Activated T-cell treated with anti-CD3 and anti-CD28 coated beads, Interleukin-2, amount 50 U/mL, for 72 hours (primary cell): ENCODE measurements at places on chromosomes 12 and 14. TPM values are rescaled to one million over a fixed set of nuclear protein-coding genes. Genes with fewer than 3 reads are reported as not detected.

The CLEC2B gene
- 29.5 TPM for total RNA-seq

The CLEC14A gene
- total RNA-seq = not detected

The TM7SF3 gene
- 45.4 TPM for total RNA-seq

The CLEC2A gene
- total RNA-seq = not detected

The FAIM2 gene
- total RNA-seq = 0.39 TPM

- H3K27ac ChIP-seq = no peak overlapping the region
- no peak overlapping the region for H3K4me3 ChIP-seq
- H3K4me1 ChIP-seq = peaks cover 5% of the 10 kb centered on the region
- no peak for DNase-seq
- H3K36me3 ChIP-seq = no peaks in the 10 kb centered on the region
- peaks cover 34% of the 10 kb centered on the region for H3K27me3 ChIP-seq
Measured at GRCh38 chr14:92924247-92924646, 1.3 kb downstream of the CHGA start.

DNA sequence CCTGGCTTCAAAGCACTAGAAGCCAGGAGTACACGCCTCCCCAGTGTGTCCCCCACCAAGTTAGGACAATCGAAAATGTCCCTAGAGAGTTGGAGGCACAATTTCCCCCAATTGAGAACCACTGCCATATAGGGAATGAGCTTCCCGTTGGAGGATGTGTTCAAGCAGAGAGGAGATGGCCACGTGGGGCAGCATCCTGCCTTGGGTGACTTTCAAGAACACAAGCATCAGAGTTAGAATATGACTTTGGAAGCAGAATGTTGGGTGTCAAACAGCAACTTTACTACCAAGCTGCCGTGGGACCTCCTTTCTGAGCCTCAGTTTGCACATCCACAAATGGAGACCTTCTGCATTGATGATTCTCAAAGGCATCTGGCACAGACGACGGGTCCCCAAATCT is 56.5 kb downstream of the RFLNA start:
- no peak overlapping the region for H3K27ac ChIP-seq
- no peaks in the 10 kb centered on the region for H3K36me3 ChIP-seq
- H3K4me3 ChIP-seq = no peak overlapping the region
- no peaks in the 10 kb centered on the region for H3K4me1 ChIP-seq

DNA sequence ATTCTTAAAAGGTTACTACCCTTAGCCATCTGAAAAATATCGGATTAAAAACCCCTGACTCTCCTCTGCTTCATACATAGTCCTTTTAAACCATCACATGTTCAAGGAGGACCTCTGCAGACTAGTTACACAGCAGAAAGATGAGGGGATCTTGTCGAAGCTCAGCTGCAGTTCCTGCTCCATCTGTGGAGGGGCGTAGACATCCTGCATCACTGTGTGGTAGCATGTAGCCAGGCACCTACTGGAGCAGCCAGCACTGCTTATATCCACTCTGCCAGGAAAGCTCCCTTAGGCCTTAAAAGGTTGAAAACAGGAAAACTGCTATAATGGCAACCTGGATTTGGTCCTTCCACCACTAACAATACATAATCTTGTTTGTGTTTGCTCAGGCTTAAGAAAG is 57.6 kb upstream of the STRN3 start:
- H3K4me3 ChIP-seq = no peak overlapping the region
- H3K27ac ChIP-seq = no peak overlapping the region
- no peaks in the 10 kb centered on the region for H3K36me3 ChIP-seq
- H3K4me1 ChIP-seq = no peaks in the 10 kb centered on the region

GRCh38 chr12:52228931-52229330 is 4.1 kb upstream of the KRT7 start:
- peaks cover 1% of the 10 kb centered on the region for H3K36me3 ChIP-seq
- no peak for DNase-seq

DNA sequence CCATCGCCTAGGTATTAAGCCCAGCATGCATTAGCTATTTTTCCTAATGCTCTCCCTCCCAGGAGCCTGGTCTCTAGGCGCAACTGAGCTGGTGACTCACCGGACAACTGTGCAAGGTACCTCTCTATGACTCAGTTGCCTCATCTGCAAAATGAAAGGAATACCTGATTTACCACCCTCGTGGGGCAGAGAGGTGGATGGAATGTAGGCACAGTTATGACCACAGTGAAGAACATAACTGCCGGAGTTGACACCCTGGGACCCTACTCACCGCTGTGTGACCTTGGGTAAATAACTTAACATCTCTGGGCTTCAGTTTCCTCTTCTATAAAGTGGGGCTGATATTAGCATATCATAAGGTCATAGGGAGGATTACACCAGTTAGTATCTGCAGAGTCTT is 22.6 kb downstream of the BCL11B start:
- no peaks in the 10 kb centered on the region for H3K27me3 ChIP-seq
- no peak for DNase-seq
- H3K27ac ChIP-seq = peak overlapping the region; percentile 97
- H3K4me1 ChIP-seq = peaks cover 84% of the 10 kb centered on the region
- H3K36me3 ChIP-seq = peaks cover 6% of the 10 kb centered on the region
- H3K4me3 ChIP-seq = peak overlapping the region; percentile 96

DNA sequence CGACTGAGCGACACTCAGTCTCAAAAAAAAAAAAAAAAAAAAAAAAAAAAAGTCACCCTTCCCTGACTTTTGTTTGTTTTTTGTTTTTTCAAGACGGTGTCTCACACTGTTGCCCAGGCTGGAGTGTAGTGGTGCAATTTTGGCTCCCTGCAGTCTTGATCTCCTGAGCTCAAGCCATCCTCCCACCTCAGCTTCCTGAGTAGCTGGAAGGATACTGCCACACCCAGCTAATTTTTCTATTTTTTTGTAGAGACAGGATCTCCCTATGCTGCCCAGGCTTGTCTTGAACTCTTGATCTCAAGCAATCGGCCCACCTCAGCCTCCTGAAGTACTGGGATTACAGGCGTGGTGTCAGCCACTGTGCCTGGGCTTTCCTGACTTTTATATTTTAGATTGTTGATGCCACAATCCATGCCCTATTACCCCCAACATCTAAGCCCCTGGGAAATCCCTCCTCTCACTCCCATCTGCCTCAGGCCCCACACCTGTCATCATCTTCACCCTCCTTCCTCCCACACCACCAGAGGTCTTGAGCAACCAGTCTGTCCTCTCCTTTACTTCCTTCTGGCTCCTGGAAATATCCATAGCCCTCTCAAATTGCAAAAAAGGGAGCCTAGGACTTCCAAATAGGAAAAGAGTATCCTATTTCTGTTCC is 7.8 kb downstream of the IKZF4 start:
- no peak for DNase-seq
- peaks cover 45% of the 10 kb centered on the region for H3K4me1 ChIP-seq
- H3K27me3 ChIP-seq = no peaks in the 10 kb centered on the region
- H3K4me3 ChIP-seq = no peak overlapping the region

GRCh38 chr14:74896400-74896799 is 14.7 kb downstream of the DLST start:
- no peak for DNase-seq
- H3K4me3 ChIP-seq = no peak overlapping the region
- no peaks in the 10 kb centered on the region for H3K27me3 ChIP-seq
- no peak overlapping the region for H3K27ac ChIP-seq
- peaks cover 45% of the 10 kb centered on the region for H3K36me3 ChIP-seq
- H3K4me1 ChIP-seq = no peaks in the 10 kb centered on the region

DNA sequence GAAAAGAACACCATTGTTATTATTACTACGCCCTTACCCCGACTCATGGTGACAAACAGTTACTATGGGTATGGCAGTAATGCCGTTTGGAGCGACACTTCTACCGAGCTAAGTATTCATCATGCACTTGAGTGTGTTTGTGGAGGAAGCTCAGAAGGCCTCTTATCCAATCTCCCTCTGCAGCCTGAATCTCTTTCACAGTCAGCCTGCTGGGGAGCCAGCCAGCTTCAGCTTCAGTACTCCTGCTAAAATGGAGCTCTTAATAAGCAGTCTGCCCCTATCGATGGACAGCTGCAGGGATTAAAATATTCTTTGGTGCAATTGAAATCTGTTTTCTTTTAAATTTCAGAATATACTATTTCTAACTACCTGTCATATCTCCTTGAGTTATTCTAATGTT is 24.7 kb upstream of the ATP5MC2 start:
- no peaks in the 10 kb centered on the region for H3K36me3 ChIP-seq
- peaks cover 91% of the 10 kb centered on the region for H3K27me3 ChIP-seq
- DNase-seq = no peak
- peaks cover 15% of the 10 kb centered on the region for H3K4me1 ChIP-seq
